ENCODE measurements at places on chromosomes 5 and 9.

GRCh38 chr9:133351908-133352634 is 4.1 kb downstream of the RPL7A start:
- DNase-seq: no peak

- no peak for DNase-seq
Measured at GRCh38 chr5:107213025-107213424, 457.7 kb downstream of the EFNA5 start.

DNA sequence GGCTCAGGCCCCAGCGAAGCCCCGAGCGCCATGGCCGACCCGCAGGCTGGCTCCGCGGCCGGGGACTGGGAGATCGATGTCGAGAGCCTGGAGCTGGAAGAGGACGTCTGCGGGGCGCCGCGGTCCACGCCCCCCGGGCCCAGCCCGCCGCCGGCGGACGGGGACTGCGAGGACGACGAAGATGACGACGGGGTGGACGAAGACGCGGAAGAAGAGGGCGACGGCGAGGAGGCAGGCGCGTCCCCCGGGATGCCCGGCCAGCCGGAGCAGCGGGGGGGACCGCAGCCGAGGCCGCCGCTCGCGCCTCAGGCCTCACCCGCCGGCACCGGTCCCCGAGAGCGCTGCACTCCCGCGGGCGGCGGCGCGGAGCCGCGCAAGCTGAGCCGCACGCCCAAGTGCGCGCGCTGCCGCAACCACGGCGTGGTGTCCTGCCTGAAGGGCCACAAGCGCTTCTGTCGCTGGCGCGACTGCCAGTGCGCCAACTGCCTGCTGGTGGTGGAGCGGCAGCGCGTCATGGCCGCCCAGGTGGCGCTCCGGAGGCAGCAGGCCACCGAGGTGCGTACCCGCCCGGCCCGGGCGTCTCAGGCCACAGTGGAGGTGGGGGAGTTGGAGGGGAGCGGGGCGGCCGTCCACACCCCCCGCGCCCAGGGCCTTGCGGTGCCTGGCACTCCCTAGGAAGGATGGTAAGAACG is 1.6 kb downstream of the DMRT2 start:
- peak; percentile 46 for DNase-seq

DNA sequence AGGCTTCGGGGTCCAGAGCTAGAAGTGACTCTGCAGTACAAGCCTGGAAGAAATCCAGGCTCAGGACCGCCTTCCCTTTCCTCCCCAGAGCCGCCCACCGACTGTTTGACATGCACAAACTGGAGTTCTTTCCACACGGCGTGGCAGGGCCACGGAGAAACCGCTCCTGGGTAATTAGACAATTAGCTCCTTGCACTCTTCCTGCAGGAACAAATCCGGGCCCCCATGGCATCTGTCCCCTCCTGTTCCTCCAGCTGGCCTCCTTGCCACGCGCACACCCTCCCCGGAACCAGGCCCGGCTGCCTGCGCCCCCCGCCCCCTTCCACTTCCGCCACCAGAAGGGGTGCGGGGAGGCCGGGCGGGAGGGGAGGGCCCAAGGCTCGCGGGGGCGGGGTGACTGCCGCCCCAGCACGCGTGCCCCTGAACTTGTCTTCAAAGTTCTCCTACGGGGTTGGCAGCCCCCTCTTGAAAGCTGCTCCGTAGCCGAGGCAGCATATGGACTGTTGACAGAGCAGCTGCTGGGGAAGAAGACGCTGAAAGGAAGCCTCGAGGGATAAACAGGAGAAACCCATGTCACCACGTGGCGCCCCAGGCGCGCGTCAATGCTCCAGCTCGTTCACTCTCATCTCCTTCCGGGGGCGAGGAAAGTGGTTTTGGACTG is 74.3 kb downstream of the SEC61B start:
- no peak for DNase-seq

DNA sequence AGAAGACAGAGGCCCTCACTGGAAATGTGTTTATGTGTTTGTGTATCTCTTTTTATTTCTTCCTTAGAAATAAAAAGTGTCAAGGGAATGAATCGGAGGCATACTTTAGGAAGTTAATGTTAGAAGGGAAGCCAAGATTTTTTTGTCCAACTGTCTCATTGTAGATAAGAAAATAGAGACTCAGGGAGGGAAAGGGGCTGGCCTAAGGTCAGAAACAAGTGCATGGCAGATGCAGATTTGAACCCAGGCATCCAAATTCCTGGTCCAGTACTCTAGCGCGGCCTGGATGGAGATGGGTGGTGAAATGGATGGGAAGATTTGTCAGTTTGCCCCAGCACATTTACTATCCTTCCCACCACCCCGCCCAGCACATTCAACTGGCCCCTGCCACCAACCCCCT is 19.8 kb upstream of the TNIP1 start:
- DNase-seq: no peak

DNA sequence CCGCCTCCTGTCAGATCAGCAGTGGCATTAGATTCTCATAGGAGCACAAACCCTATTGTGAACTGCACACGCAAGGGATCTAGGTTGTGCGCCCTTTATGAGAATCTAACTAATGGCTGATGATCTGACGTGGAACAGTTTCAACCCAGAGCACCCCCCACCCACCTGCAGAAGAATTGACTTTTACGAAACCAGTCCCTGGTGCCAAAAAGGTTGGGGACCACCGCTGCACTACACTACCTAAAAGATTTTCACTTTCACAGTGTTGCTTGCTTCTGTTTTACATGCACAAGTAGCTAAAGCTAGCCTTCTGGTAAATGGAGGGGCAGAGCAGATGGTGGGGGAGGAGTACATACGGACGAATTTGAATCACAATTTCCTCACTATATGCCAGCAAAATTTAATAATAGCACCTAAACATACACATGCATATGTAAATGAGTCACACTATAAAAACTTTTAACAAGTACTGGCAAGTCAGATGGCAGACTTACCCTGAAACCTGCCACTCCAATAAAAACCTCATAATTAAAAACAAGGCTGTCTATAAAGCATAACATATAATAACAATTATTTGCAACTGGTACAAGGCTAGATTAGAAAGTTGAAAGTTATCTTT is 24.0 kb upstream of the CDKN2B start:
- no peak for DNase-seq

GRCh38 chr5:65020492-65020891 is 251.8 kb downstream of the CWC27 start:
- DNase-seq: no peak

- no peak for DNase-seq
Measured at GRCh38 chr9:110939047-110939446, 99.2 kb downstream of the LPAR1 start.

DNA sequence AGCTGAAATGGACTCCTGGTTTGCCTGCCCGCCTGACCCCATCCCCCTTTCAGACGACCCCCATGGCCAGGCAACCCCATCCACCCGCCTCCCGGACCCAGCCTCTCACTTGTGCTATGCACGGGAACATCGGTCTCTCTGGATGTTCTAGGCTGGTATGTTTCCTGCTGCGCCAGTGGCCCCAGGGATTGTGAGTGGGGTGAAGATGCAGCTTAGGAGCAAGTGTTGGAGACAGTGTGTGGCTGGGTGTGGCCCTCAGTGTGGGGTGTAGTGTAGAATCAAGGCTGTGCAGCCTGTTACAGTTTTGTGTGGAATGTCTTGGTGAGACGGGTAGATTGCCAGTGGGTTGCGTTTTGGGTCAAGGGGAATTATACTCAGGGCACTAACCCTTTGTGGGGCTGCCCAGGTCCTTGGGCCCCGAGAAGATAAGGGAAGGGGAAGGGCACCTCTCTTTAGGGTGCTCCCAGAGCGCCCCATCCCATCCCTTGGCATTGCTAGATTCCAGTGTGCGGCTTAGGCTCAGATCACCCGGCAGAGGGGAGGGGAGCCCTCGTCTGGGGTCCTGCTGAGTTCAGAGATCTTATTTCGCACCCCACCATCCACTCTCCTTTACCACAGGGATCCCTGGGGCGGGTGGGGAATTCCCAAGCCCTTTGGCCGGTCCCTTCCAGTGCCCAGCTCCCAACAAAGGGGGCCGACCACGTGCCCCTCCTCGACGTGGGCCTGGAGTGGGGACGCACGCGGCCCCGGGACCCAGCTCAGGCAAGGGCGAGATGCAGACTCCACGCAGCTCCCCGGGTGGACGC is 4.6 kb downstream of the IER5L start:
- DNase-seq: no peak

DNA sequence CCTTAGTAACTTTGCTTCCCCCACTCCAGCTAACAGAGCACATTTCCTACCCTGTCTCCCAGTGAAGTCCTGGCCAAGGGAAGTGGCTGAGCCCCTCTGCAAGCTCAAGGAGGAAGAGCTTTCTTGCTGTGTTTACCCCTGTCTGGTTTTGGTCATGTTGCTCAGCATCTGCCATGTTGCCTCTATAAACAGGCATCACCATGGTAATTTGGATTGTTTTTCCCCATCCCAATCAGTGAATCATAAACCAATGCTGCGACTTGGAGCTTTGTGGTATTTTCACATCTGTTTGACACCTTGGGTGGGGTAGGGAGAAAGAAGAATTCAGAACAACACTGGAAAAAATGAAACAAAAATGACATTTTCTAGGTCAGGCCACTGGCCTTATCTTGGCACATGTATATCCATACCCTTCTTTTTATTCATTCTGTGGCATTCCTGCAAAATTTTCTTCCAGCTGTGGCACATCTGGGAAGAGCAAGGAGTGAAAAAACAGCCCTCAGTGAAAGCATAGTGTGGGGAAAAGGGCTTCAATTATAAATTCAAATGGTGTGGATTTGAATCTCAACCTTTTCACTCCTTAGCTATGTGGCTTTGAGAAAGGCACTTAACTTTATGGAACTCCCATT is 42.5 kb downstream of the SLIT3 start:
- DNase-seq: no peak
